ENCODE measurements at places on chromosomes 3 and 15.

DNA sequence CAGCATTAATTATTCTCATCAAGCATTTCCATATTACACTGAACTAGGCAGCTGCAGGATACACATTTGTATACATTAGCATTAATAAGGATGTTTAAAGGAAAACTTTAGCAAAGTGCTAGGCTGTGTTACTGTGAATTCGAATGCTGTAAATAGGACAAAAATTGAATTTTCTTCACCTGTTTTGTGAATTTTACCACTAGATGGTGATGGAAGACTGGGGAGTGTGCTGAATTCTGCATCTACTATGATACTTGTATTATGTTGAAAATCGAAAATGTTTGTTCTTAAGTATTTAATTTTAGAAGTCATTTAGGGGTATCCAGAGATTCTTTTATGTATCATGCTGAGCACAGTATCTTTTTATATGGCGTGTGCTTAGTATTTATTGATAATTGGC is 12.3 kb upstream of the P2RY14 start:
- DNase-seq: no peak

DNA sequence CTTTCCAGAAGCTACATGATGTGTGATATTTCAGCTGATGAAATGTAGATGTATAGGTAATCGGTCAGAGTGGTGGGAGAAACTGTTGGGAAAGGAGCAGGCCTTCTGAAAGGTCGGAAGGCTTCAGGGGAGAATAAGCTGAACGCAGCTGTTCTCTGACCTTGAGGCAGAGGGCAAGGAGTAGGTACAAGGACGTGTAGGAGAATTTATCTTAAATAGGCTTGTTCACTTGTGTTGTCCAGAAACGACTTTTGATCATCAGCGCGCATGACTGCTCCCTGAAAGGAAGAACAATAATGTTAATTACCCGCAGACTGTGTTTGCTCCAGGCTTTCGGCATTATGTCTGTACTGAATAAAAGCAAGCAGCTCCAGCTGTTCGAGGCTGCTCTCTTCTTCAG is 39.6 kb downstream of the GPR160 start:
- DNase-seq: no peak

DNA sequence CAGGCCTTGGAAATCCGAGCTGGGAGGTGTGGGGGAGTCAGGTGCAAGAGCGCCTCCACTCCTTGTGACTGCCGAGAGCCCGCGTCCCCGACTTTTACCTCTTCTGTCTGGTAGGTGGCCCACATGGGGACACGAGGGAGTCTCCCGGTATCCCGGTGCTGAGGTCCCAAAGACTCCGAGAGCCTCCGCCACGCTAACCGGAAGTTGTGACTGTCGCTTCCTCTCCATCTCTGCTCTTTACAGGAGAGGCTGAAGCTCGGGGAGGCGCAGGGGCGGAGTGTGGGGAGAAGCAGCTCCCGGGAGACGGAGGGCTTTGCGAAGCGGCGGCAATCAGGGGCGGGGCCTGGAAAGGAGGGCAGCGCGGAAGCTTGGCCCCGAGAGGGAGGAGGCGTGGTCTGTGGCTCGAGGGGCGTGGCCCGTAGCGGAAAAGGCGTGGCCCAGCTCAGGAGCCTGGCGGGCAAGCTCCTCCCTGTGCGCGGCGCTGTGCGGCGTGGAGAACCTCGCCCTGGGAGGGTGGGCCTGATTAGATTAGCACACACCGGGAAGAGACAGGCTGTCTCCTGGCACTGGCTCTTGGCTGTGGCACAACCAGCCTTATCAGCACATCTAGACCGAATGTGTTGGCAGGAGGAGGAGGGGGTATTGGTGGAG is 143.9 kb downstream of the GABRB3 start:
- peak; percentile 33 for DNase-seq

DNA sequence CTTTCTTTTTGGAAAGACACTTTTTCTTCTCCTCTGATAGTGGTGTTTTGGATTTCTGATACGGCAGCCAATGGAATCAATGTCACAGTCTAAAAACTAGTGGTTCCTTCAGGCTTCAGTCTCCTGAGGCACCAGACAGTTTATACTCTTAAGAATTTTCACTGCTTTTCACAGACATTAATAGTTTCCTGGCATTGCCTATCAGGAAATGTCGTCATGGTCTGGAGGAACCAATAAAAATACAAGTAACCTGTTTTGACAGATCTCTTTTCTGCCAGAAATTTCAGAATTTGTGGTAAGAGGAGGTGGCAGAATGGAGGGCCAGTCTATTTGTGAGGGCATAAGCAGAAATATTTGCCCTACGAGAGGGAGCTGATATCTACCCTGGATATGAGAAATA is 44.8 kb downstream of the FILIP1L start:
- DNase-seq: no peak

DNA sequence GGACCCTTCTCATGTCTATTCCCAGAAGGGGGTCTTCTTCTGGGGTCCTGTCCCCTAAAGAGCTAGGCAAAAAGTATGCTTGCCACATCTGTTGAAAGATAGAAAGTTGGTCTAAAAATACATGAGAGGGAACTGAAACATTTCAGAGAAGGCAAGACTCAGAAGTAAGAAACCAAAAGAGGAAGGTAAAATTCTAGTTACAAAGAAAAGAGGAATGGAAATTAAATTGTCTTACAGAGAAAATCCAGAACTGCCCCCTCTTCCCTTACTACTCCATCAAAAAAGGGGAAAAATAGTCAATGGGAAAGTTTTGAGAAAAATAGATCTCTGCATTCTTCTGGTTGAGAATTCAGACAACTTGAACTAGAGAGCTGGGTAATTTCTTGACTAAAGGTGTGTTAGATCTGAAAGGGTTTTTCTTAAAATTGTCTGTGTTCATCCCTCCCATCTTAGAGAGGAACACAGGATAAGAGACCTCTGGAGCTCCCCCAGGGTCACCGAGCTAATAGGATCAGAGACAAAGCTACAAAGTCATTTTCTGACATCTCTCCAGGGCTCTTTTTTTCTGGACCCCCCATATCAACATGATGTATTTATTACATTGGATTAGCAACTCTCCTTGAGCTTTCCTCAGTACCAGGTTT is 32.3 kb upstream of the CCR2 start:
- DNase-seq: no peak

GRCh38 chr3:129277829-129278271 is 820 bp upstream of the HMCES start:
- no peak for DNase-seq

DNA sequence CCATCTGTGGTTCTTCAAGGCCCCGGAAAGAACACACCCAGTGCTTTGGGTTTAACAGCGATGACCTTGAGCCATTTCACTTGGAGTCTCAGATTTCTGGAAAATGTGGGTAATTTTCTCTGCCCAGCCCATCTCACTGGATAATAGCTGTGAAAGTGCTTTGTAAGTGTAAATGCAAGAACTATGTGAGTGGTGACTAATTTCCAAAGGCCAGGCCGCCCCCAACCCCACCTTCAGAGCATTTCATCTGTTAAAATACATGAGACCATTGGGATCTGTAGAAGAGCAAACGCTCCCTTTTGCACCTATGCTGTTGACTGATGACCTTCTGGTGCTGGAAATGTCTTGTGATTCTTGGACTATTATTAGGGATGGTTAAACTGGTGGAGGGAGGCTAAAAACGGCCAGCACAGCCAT is 196.8 kb upstream of the LPP start:
- no peak for DNase-seq

- no peak for DNase-seq
These were observed 578.3 kb upstream of the ADAMTS9 start for GRCh38 chr3:65265942-65266590.

All from hematopoietic multipotent progenitor cell treated with erythropoietin and hydrocortisone succinate and interleukin-3 and kit ligand, for 17 days (in vitro differentiated cells).